Osteoblast (primary cell): ENCODE measurements at places on chromosomes 7 and 10. TPM values are rescaled to one million over a fixed set of nuclear protein-coding genes. Genes with fewer than 3 reads are reported as not detected.

DNA sequence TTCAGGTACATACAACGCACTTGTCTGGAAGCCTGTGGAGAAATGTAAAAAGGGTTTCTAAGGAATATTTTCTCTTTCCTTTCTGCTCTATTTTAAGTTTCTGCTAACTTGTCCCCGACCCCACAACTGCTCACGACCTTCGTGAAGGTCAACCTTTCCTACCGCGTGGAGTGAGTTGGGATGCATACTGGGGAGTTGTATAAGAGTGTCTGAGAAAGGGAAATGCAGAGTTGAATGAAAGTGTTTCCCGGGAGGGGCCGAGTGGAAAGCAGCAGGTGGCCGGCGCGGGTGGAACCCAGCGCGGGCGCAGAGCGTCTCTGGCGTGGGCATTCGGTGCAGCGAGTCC lies 17.9 kb upstream of the ACBD5 start:
- no peak for DNase-seq

- peak; percentile 89 for DNase-seq
Measured at GRCh38 chr7:129778770-129779601, 167.5 kb downstream of the NRF1 start.

TMEM248 gene
- total RNA-seq = 118 and 131 TPM in 2 replicates

ASB10 gene
- not detected in 2 replicates for total RNA-seq

ERV3-1 gene
- 18.9 and 24.2 TPM in 2 replicates for total RNA-seq

GRID1 gene
- total RNA-seq = under 0.01 TPM in 1 of 2 replicates, not detected in the other
